GM03348 (cell line): ENCODE measurements at places on chromosomes 2 and 18.

DNA sequence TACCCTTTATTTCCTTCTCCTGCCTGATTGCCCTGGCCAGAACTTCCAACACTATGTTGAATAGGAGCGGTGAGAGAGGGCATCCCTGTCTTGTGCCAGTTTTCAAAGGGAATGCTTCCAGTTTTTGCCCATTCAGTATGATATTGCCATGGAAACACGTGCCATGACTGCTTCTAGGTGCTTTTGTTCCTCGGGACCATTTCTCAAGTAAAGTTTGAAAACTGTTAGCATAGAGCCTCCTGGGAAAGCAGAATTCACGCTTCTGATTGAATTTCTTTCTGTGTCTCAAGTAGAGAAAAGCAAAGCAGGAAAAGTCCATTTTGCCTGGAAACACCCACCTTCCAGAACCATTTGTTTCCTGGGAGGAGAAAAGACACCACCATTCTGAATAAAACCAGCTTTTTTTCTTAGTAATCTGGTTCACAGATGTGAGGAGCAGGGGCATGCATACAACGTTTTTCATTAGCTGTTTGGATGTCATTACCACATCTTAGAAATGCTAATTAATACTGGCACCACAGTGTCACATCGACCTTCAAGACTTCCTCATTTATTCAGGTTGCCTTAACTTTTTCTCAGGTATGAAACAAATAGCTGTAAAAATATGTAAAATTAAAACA, 39.0 kb upstream of the ZBTB14 start:
- DNase-seq, result no peak

DNA sequence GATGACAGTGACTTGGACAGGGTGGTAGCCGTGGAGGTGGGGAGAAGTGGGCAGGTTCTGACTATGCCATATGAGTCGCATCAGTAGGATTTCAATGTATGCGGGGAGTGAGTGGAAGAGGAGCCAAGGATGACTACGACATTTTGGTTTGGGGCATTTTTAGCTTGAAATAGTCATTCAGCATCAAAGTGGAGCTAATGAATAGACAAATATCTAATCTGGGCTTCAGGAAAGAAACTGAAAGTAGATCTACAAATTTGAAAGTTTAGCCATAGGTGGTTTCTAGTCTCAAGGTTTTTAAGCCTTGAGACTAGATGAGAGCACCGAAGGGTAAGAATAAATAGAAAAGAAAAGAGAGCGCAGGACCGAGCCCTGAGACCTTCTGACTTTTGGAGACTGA, 58.3 kb downstream of the FEZ2 start:
- peak; percentile 39 for DNase-seq

GRCh38 chr2:10163498-10164486, 41.3 kb downstream of the RRM2 start:
- DNase-seq, result no peak

DNA sequence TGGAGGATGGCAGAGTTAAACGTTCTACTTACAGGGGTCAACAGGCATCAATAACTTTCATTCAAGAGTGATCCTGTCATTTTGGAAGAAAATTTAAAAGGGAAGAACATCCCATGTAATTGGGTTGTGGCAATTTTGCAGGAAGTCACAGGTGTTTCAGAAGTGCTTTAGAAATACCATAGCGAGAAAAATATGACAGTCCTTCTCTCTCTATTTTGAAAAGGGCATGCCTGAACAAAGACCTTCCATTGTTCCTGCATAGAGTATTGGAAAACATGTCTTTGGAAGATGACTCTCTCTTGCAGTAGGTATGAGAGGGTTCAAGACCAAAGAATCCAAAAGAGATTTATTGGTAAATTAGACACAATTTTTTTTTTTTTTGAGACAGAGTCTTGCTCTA, 81.8 kb upstream of the SERTAD2 start:
- DNase-seq, result no peak

GRCh38 chr18:58882044-58882443, 17.4 kb downstream of the ZNF532 start:
- peak; percentile 29 for DNase-seq

DNA sequence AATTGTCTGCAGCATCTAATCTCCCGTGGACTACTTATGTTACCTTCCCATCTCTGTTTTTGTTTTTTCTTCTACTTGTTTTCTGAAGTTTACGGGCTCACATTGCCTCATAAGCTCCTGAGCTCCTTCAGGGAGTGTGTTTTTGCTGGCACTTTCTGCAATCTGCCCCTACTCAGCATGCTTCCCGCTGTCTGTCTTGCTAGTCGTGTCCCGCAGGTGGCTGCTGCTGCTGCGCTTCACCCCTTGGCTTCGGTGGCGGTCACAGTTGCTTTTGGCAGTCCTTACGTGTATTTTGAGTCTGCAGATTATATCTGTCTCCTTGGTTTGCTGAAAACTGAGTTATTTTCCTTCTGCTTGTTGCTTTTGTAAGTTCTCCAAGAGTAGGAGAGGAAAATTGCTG, 37.3 kb downstream of the FER1L5 start:
- no peak for DNase-seq

GRCh38 chr18:78632111-78632541, 347.5 kb upstream of the SALL3 start:
- DNase-seq, result no peak

DNA sequence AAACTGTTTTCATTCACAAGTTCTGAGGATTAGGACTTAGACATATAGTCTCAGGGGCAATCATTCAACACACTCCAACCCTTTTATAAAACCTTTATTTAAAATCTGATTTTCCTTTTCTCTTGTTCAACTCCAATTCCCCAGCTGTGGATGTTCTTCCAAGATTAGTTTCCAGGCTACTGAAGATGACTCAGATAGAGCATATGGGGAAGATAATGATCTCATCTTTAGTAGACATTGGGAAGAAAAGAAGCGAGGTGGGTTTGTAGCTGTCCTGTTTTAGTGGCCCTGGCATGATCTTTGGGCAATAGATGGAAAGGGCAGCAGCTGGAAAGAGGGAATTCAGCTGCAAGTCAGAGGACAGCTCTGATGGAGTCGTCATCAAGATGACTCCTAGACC, 247.7 kb upstream of the CCDC68 start:
- peak; percentile 21 for DNase-seq

DNA sequence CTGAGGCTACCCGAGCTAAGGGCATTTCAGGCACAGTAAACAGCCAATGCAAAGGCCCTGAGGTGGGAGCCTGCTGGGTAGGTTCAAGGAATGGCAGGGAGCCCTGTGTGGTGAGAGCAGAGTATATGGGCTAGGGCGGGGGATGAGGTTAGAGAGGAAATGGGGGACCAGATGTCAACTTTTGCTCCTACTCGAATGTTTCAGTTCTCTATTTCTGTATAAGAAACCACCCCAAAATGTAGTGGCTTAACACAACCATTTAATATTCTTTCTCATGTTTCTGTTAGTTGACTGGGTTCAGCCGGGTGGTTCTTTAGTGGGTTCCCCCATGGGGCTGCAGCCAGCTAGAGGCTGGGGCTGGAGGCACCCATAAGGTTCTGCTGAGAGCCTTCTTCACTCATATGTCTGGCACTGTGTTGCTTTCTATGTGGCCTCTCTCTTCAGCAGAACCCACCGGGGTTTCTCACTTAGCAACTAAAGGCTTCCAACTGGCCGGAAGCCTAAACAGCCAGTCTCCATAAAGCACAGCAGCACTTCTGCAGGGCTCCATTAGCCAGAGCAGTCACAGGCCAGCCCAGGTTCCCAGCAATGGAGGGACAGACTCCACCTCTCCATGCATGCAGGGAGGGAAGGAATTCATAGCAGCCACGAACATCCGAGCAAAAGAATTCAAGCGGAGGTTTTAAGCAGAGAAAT, 5.6 kb upstream of the ATOH8 start:
- no peak for DNase-seq

- DNase-seq, result no peak
These were observed 208.3 kb upstream of the PIEZO2 start for GRCh38 chr18:11357678-11358077.

DNA sequence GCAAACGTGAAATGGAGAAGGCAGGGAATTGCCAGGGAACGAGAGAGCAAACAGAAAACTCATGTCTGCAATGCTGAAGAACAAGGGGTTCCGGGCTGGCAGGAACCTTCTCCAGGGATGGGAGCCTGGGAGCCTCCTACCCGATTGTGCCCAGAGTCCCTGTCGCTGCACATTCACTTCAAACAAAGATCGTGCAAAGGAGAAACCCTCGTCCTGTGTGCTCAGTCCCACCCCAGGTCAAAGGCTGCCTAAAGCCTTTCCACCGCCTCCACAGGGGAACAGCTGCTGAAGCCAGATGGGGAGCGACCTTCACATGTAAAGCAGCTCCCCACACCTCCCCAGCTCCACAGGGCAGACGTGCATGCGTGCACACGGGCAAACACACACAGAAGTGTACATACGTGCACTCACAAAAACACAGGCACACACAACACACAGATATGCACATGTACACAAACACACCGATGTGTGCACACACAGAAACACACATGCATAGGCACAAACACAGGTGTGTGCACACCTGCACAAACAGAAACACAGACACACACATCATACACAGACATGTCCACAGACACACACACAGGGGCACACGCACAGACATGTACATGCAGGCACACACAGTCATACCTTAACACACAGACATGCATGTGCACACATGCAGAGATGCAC, 460.1 kb upstream of the SALL3 start:
- DNase-seq, result no peak

- DNase-seq, result no peak
These were observed 9.9 kb downstream of the MAB21L4 start for GRCh38 chr2:240886023-240886565.

DNA sequence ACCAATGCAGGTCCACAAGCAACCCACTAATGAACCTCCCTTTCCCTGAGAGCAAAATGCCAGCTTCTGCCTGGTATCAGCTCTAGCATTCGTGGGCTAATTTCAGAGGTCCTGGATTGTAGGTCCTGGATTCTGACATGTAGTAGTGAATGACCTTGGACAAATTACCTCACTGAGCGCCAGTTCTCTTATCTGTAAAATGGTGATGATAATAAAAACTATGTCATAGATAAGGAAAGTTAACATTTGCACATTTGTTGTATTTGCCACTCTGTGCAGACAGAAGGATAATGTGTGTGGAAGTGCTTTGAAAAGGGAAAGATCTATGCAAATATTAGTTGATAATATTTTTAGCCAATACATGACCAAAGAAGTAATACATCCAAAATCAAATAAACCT, 4.1 kb upstream of the TET3 start:
- DNase-seq, result no peak

GRCh38 chr2:120036145-120036544, 23.3 kb downstream of the EPB41L5 start:
- no peak for DNase-seq

- DNase-seq, result peak; percentile 62
These were observed 42.0 kb downstream of the EPHA4 start for GRCh38 chr2:221529943-221530652.

- DNase-seq, result peak; percentile 58
These were observed 21.9 kb downstream of the MRPL35 start for GRCh38 chr2:86221066-86221684.

GRCh38 chr2:9991829-9992273, 40.4 kb downstream of the GRHL1 start:
- DNase-seq, result no peak

DNA sequence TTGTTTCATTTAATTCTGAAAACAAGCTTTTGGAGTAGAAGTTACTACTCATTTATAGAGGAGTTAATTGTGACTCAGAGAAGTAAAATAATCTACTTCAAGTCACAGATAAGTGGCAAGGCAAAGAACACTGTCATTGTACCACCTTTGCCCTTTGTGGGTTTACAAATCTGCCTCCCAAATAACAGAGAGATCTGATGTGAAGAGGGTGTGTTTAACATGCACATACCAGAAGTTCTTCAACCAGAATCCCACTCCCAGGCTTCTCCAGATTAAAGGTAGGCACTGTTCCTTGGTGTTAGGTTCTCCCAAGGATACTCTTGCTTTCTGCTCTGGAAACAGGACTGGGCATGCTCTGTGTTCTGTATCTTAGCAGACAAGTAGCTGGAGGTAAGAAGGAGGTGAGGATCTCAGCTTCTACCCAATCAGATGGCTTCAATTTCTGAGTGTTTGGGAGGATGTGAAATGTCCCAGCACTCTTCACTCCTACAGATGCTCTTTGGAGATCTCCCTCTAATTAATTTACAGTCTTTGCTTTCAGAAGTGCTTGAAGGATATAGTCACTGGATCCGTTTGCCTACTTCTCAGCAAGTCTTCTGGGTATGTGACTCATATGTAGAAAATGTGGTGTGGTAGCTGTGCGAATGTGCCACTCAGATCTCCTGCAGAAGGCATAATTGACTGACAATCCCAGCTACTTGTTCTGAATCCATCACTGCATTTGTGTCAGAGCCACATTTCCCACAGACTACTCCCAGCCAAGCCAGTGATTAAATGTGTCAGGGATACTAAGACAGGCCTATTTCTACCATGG, 111.1 kb downstream of the KLHL14 start:
- DNase-seq, result no peak

- no peak for DNase-seq
These were observed 31.3 kb upstream of the CDCA7 start for GRCh38 chr2:173323371-173323770.

DNA sequence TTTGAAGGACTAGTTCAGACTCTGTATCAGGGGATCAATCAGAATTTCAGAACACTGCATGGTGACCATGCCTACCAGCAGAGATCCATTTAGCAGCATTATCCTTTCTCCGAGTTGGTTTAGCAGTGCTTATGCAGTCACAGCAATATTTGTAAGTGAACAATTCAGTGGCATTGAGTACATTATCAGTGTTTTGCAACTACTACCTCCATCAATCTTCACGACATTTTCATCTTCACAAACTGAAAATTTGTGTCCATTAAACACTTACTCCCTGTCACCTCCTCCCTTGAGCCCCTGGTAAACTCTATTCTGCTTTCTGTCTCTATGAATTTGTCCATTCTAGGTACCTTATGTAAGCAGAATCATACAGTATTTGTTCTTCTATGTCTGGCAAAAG, 20.1 kb downstream of the SLC9A2 start:
- no peak for DNase-seq

GRCh38 chr2:3409627-3410170, 30.2 kb downstream of the TRAPPC12 start:
- DNase-seq, result no peak

DNA sequence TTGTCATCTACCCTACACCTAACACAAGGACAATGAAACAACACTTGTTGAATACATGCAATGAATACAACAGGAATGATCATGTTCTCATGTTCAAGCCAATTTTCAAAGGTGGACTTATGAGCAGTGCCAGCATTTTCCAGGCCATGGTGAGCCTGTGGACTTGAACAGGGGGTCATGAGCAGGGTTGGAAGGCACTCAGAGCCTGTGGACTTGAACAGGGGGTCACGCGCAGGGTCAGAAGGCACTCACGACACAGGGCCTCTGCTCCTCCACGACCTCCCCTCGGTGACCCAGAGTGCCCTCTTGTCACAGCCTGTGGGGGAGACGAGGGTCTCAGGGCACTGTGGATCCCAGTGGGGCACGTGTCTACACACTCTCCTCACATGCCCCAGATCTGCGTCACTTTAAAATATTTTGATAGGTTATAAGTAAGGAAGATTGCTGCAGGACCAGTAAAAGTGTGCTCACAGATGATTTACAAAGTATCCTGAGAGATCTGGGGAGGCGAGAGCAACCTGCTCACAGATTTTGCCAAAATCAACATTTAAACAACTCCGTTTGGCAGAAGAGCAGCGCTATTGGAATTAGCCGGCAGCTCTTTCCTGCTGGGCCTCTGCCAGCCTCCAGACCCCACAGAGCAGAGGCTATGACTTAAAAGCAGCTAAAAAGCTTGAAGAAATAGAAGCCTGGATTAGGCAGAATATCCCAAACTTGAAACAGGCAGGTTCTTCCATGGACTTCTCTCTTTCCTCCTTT, 121.9 kb downstream of the TMEM18 start:
- DNase-seq, result no peak
